ENCODE measurements at places on chromosomes 11 and 22.

DNA sequence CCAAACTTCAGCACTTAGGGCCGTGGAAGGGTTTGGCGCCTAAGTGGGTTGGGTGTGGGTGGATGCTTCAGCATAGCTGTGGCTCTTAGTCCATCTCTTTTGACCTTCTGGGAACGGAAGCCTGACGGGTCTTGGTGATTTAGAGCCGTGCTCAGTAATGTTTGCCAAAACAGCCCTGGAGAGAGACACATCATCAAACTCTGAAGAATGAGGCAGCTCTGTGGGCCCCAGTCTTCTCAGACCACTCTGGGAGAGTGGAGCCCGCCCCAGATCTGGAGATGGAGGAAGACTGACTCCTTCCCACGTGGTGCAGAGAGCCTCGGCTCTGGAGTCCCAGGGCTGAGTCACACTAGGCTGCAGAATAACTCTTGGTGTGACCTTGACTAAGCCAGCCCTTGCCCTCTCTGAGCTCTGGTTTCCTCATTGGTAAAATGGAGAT lies 168.9 kb downstream of the C11orf91 start:
- DNase-seq = no peak

GRCh38 chr22:17845790-17846189 lies 71.5 kb upstream of the BID start:
- no peak for DNase-seq

DNA sequence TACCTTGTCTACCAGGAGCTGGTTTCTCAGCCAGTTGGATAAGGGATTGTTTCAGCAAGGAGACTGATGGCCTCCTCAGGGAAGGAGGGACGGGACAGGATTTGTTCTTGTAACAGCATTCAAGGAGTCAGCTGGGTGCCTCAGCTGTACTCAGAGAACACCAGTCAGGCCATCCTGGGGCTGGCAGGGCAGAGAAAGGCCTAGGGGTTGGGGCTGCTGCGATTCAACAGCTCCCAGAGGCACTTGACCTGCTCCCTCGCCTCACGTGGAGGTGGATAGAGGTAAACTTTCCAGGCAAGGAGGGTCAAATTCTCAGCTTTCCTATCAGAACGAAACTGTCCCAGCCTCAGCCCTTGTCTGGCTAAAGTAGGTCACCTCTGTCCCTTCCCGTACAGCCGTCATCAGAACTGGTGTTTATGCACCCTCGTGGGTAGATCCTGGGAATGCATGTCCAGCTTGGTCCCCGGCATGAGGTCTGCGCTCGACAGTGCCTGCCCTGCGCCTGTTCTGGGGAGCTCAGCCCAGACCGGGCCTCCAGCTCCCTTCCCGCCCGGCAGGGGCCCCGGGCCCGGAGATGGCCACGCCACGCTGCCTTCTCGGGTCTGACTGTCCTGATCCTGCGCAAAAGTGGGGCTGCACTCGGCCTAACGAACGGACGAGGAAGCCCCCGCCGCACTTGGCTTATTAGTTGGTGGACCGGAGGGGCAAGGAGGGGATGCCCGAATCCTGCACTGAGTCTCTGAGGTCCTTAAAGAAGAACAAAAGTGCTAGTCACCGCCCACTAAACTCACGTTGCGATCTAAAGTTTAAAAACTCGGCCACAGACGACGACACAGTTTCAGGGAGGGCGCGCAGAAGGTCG lies 762 bp upstream of the CCDC134 start:
- peak; percentile 34 for DNase-seq

- DNase-seq = no peak
Measured at GRCh38 chr11:124115782-124116616, 749 bp downstream of the VWA5A start.

GRCh38 chr11:61028135-61028729 lies 56.8 kb downstream of the CD6 start:
- no peak for DNase-seq

- DNase-seq = no peak
Measured at GRCh38 chr22:39381009-39381755, 18.4 kb upstream of the TAB1 start.

- no peak for DNase-seq
Measured at GRCh38 chr11:47132981-47133380, 43.7 kb downstream of the ARFGAP2 start.

DNA sequence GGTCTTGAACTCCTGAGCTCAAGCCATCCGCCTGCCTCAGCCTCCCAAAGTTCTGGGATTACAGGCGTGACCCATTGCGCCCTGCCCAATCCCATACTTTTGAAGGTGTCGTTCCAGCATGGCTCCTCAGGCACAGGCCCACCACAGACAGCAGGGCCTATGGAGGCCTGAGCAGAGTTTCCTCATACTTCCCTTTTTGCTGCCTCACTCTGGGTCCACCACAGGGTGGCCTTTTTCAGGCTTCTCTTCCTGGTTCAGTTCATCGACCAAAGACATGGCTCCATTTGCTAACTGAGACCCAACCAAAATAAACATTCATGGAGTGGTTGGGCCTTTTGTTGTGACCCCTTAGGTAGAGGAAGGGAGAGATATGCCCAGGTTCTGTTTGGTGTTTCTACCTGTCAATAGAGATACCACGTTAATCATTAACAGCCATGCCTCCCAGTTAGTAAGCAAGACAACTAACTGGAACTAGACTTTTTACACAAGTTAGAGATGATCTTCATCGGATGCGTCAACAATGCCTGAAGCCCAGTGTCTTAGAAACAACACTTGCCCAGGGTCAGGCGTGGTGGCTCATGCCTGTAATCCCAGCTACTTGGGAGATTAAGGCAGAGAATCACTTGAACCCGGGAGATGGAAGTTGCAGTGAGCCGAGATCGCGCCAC lies 35.1 kb downstream of the TRIOBP start:
- DNase-seq = no peak
